Activated naive CD8-positive, alpha-beta T cell treated with anti-CD3 and anti-CD28 coated beads for 36 hours (primary cell): ENCODE measurements at places on chromosomes 7 and 10.
A peak's percentile ranks its signal among the peaks of the same experiment; 100 is the strongest.

GRCh38 chr10:12489357-12489756, 140.0 kb downstream of the CAMK1D start:
- DNase-seq: no peak

DNA sequence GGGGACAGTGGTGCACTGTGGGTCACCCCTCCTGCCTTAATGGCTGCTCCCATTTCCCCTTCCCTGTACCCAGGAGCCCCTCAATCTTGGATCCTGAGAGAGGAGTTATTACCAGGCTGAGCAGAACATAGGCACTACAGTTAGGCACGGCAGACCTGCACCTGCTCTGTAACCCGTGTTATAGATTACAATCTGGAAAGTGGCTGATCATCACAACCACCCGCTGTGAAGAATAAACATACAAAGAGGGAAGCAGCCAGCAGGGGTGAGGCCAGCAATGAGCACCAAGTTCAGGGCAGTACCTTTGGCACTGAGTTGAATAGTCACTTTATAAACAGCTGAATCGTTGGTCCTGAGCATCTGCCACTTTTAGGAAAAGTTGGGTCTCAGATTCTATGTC, 1.7 kb downstream of the CDHR1 start:
- no peak for DNase-seq

DNA sequence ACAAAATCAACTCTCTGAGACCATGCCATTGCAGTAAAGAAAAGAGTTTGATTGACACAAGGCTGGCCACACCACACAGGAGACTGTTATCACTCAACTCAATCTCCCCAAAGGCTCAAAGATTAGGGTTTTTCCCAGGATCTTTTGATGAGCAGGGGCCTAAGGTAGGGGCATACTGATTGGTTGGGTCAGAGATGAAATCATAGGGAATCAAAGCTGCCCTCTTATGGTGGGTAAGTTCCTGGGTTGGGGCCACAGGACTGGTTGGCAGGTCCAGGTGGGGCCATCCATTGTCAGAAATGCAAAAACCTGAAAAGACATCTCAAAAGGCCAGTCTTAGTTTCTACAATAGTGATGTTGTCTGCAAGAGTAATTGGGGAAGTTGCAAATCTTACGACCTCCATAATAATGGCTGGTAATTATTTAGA, 91.6 kb downstream of the AKR1D1 start:
- no peak for DNase-seq

DNA sequence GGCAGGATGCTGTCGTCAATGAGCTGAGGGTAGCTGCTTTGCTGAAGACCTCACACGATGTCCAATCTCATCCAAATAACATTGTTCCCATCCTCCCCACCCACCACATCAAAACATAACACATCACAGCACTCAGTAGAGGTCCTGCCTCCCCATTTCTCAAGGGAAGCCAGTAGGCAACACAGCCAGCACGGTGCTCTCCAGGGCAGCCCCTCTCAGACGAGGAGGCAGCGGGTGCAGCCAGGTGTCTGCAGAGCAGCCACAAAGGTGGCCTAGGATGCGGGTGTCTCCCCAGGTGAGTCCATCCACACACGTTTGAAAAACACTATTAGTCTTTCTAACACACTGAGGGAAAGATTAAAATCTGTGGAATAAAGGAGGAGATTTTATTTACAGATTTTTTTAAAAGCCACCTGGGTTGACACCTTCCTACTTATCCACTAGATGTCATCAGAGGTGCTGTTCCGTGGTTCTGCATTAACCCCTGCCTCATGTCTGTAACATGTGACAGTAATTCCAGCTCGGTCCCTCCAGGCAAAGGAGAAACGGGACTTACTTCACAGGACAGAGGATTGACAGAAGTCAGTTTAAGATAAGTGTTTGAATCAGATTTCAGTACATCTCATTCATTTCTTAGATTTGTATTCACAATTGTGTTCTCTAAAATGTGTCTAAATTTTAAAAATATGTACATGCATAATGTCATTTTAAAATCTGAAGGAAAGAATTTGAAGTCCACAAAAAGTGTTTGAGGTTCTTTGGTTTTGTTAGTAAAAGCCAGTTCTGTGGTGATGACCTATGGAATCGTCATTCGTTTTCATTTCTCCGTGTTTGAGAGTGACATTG, 68.0 kb downstream of the LANCL2 start:
- DNase-seq: no peak

GRCh38 chr7:39554583-39555165, 11.5 kb upstream of the YAE1 start:
- no peak for DNase-seq

GRCh38 chr7:85664341-85664740, 477.5 kb upstream of the SEMA3D start:
- DNase-seq: no peak

DNA sequence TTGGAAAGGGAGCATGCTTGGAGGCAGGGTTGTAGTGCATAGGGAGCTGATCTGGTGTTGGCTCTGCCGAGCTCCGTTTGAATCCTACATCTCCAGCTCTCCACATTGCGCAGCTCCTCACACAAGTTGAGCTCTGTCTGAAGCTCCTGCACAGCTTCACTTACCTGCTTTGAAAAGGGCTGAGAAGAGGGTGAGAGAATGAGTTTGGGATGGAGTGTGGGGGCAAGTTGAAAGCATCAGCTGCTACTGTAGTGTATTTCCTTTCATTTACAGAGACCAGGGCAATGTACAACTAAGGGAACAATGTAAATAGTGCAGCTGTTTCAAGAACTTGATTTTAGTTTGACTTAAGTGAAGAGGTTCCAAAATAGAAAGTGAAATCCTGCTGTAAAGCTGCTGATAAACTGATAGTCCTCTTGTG, 88.5 kb downstream of the VTI1A start:
- DNase-seq: no peak

DNA sequence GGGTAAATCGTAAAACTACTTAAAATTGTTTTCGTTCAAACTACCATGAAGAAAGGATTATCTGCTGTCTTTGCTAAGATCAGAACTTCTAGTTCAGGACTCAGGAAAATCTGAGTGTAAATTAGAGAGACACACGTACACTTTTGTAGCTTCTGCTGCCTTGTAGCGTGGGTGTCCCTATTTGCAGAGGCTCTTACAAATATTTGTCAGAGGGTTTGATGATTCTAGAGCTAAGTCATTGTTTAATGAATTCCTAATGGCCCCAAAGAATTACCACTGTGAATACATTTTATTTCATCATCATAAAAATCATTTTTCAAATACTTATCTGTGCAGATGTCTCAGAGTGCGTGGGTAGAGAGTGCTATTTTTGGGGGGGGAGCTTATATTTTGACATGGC, 314.9 kb downstream of the LRMDA start:
- no peak for DNase-seq

DNA sequence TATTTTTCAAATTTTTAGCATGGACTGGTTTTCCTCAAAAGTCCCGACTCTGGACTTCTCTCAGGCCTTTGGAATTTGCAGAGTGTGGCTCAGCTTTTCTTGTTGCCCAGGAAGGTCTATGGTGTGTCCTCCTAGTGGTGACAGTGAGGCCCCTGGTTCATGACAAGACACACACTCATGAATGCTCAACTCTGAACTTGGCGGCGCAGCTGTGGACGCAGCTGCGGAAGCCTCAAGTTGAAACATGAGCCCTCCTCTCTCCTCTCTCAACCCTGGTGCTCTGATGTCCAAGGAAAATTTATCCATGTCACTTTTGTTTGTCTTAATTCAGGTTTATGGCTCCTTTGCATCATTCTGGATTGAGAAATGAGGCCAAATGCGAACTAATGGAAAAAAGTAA, 183.9 kb downstream of the HECW1 start:
- DNase-seq: no peak

GRCh38 chr10:125187238-125188194, 27.2 kb upstream of the CTBP2 start:
- DNase-seq: no peak

DNA sequence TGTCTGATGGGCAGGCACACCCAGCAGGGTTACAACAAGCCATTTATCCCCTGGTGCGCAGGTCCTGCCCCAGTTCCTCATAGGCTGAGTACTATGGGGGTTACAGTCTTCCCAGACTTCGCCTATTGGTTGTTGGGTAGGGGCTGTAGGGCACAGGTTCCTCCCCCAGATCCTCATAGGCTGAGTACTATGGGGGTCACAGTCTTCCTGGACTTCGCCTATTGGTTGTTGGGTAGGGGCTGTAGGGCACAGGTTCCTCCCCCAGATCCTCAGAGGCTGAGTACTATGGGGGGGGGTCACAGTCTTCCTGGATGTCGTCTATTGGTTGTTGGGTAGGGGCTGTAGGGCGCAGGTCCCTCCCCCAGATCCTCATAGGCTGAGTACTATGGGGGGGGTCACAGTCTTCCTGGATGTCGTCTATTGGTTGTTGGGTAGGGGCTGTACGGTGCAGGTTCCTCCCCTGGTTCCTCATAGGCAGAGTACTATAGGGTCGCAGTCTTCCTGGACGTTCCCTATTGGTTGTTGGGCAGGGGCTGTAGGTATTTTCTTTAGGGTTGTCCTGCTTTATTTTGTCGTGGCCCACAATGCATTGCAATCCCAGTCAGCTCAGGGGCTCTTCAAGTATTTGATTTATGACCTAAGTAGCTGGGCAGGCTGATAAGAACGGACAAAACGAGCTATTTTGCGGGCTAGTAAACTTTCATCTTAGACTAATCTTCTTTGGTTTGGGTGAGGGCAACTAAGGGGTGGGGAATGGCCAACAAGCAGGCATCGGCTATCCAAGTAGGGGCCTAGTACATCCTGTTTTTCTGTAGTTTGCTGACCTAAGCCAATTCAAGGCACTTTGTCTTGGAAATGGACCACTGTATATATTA, 3.4 kb downstream of the LRRC27 start:
- DNase-seq: no peak

GRCh38 chr10:8393531-8393930, 339.0 kb downstream of the GATA3 start:
- no peak for DNase-seq

- DNase-seq: no peak
Observed at GRCh38 chr7:121219026-121219425, 109.8 kb upstream of the WNT16 start.

GRCh38 chr7:85489498-85489897, 302.6 kb upstream of the SEMA3D start:
- DNase-seq: no peak

DNA sequence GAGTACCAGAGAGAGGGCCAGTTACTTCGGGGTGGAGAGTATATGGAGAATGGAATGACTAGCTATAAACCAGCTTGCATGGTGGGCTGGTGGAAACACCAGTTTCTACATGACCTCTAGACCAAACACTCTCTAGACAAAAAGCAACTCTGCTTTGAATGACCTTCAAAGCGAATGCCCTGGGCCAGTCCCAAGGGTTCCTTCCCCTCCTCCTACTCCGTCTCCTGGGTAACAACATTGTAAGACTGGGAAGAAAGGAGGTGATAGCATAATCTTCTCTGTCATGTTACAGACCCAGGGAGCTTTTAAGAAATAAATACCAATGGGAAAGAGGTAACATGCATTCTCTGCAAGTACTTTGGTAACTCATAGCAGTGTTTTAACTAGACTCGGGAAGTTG, 7.4 kb downstream of the HK1 start:
- DNase-seq: no peak

DNA sequence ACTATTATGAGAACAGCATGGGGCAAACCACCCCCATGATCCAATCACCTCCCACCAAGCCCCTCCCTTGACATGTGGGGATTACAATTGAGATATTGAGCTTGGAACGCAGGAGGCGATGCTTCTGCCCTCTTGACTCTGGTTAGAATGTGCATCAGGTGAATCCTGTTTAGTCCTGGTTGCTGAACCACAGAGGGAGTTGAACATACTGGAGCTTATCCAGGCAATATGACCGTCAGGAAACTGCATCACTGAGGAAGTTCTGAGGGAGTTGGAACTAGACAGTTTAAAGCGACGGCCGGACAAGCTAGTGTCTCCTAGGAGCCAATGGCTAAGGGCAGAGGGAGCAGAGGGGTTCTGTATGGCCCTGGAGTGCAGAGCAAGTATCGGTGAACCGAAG, 31.8 kb upstream of the GARS1 start:
- DNase-seq: no peak

- peak; percentile 72 for DNase-seq
Observed at GRCh38 chr10:110425684-110426293, 71.9 kb upstream of the DUSP5 start.

- no peak for DNase-seq
Observed at GRCh38 chr7:27611059-27611458, 51.6 kb downstream of the HIBADH start.

DNA sequence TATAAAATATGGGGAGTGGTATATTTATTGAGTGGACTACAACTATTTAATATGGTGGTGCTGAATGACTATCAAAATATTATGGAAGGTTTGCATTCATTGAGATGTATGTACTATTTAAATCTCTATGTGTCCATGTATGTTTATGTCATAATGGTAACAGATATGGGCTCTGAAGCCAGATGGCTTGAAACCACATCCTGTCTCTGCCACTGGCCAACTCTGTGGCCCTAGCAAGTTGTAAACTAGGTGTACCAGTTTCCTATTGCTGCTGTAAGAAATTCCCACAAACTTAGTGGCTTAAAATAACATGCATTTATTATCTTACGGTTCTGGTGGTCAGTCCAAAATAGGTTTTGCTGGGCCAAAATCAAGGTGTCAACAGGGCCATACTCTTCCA, 198.1 kb upstream of the NFE2L3 start:
- DNase-seq: no peak

DNA sequence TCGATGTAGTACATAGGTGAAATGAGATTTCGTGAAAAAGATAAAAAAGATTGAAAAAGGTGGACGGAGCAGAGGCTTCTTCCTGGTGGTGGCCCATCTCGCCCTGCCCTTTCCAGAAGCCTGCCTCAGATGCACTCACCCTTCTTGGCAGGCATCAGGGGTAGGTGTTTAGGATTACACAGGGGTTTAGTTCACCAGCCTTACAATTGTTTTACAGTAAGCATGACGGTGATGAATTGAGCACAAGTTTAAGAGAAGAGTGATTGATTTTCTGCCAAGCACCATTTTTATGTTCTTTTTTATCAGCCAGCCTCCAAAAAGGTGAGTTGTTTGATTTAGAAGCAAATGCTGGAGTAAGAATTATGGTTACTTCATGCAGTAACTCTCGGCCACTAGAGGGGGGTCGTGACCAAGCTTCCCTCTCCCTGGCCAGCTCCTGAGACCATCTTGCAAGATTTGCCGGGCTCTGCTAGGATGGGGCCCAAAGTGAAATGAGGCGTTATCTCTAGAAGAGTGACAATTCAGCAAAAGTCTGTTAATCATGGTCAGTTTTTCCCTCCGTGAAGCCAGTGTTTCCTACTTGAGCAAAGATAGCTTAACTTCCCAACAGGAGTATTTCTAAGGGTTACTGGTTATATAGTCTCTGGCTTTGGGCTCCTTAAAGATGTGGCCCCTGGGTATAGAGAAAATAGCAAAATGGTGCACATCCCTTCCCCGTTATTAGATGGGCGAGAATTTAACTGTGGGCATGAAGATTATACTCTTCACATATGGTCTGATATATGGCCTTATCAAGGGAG, 228.8 kb downstream of the BMPER start:
- peak; percentile 4 for DNase-seq

DNA sequence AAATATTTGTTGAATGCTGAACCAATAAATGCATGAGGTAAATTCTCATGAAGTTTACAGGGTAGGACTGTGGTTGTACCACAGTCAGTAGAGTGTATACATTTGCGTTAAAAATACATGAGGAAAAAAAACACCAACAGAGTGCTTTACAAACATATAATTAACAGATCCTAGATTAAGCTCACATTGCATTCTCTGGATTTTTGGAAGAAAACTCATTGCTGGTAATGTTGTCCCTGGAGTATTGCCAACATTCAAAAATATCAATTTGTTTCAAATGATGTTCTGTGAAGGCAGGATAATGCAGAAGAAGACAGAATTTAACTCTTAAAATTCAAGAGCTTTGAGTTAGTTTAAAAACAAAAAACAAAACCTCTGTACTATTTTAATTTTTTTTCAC, 95.5 kb downstream of the MBL2 start:
- DNase-seq: no peak
